Stimulated activated CD8-positive, alpha-beta memory T cell treated with anti-CD3 and anti-CD28 coated beads, Interleukin-4, amount 100 ng/mL, for 4 hours (primary cell): ENCODE measurements at places on chromosomes 2 and 18.

- DNase-seq, result no peak
Measured at GRCh38 chr2:191299866-191300265, 54.7 kb downstream of the MYO1B start.

DNA sequence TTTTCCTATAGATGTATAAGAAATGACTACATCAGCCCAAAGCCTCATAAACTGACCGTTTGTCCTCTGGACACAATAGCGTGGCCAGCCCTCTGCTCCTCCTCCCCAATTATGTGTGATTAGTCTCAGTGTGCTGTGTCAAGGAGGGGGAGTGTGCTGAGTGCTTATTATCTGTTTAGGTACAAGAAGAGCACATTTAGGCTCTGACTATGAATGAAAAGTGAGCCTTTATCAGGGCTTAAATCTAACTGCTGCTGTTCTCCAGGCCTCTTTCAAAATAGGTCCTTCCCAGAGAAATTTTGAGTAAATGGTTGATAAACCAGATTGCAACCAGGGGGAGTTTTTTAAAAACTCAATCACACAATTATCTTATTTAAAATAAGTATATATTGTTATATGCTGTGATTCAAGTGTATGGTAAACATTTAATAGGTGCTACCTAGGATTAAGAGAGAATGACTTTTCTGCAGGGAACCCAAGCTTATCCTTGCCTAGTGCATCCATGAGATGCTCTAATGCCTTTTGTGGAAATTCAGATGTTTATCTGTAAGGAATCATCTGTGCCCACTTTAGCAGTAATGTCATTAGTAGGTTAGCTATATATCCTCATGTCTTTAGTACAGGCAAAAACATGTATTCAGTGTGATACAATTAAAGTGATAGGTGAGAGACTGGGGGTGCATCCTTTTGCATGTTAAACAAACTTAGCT is 168.7 kb upstream of the SIX3 start:
- no peak for DNase-seq

DNA sequence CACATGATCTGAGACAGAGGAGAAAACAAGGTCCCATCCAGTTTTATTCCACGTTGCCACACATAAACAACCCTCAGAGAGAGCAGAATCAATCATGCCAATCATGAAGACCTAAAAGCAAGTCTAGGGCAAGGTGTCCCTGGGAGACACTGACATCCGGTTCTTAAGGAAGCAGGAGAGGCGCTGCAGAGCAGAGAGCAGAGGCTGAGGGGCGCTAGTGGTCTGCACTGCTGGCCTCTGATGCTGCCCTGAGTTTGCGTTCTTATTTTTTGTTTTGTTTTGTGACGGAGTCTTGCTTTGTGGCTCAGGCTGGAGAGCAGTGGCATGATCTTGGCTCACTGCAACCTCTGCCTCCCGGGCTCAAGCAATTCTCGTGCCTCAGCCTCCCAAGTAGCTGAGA is 83.3 kb downstream of the SMIM21 start:
- DNase-seq, result no peak

- DNase-seq, result no peak
Measured at GRCh38 chr18:21604671-21605070, 4.2 kb upstream of the ESCO1 start.

DNA sequence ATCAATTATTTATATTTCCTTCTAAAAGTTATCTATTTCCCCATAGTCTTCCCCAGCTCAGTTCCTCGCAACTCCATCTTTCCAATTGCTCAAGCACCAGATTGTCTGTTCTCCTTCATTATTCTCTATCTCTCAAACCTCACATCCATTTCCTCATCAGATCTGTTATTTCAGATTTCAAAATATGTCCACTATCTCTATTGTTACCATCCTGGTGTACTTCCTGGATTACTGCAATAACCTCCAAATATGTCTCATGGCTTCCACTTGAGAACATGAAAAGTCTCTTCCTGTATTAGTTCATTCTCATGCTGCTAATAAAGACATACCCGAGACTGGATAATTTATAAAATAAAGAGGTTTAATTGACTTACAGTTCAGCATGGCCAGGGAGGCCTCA is 641.7 kb upstream of the ZEB2 start:
- no peak for DNase-seq

DNA sequence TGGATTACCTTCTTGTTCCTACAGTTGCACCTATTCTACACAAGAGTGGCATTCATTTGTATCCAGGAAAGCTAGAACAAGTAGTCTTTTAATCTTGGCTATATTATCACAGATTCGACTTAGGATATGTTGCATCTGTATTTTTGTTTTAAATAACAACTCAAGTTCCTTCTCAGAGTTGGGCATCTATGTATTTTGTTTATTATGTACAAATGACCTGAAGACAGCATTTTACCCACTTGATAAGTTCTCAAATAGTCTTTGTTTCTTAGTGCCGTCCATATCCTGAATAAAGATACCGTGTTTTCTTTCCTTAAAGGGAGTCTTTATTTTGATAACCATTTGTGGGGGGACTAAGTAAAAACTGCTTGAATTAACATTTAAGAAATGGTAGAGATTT is 2.9 kb downstream of the ITPRID2 start:
- no peak for DNase-seq

GRCh38 chr2:100416935-100417710 is at the start of gene CHST10:
Gene CHST10 (minus strand): TSS chr2:100417668. CDS start chr2:100406675, 10,993 bp downstream.
- DNase-seq, result peak; percentile 17

- DNase-seq, result no peak
Measured at GRCh38 chr18:55001394-55002024, 42.2 kb upstream of the CCDC68 start.

DNA sequence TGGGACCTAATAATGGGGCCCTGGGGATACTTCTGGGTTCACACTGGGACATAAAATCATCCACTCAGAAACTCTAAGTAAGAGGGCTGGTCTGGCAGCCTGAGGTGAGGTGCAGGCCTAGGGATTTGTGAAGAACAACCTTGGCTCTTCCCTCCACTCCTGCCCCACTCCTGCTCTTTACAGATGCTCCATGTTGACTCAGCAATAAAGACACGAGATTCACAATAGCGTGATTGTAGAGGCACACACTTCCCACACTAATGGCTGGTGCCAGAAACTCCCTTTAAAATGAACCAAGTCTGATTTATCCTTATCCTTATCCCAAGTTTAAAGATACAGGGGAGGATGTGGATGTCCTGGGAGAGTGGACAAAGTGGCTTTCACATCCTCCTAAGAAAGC is 228.2 kb downstream of the ACTR3 start:
- DNase-seq, result no peak

- DNase-seq, result no peak
Measured at GRCh38 chr18:26134107-26134506, 438 bp downstream of the PSMA8 start.

DNA sequence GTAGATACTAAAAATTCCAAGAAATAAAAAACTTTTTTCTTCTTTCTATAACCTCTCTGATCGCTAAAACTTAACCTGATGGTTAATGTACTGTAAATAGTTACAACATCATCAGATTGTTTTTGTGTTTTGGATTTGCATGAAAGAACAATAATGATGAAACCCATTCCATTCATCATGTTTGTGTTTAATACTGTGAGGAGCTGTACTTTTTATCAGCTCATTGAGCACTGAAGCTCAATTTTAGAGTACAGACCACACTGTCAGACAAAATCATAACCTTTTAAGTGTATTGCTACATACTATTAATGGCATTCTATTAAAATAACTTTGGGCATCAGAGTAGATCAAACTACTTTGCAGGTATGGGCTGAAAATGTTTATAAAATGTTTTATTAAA is 14.8 kb upstream of the BBS5 start:
- DNase-seq, result no peak

DNA sequence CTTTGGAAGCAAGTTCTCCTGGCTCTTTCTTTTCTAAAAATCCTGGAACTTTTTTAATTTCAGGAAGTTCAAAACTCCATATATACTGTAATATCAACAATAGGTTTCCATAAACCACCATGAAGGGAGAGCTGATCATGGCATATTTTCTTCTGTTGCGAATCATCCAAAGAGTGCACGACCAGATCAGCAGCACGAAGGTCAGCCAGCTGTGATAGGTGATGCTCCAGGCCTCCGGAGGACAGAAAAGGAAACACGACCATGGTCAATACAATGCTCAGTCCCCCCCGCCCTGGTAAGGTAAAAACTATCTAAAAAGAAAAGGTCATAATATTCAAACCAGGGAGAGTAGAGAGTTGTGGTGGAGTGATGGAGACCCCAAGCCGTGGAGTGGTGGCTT is 268.9 kb downstream of the NAPG start:
- DNase-seq, result no peak

- no peak for DNase-seq
Measured at GRCh38 chr2:84858123-84858522, 22.8 kb downstream of the TRABD2A start.

DNA sequence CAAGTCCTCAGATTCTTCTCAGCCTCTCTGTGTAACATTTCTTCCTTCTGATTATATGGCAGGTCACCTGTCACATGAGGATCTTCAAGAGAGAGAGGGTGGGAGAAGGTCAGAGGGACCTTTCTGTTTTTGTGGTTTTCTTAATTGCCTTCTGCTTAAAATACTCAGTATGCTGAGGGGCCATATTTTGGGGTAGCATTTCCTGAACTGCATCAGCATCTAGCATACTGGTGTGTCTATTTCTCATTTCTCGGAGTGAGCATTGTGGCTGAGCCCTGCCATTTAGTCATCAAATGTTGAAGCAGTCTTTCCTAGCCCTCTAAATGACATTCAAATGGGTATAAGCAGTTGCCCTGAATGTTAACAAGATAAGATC is 162.7 kb downstream of the MYO3B start:
- no peak for DNase-seq

GRCh38 chr2:14424478-14425390 is 207.8 kb upstream of the LRATD1 start:
- no peak for DNase-seq

DNA sequence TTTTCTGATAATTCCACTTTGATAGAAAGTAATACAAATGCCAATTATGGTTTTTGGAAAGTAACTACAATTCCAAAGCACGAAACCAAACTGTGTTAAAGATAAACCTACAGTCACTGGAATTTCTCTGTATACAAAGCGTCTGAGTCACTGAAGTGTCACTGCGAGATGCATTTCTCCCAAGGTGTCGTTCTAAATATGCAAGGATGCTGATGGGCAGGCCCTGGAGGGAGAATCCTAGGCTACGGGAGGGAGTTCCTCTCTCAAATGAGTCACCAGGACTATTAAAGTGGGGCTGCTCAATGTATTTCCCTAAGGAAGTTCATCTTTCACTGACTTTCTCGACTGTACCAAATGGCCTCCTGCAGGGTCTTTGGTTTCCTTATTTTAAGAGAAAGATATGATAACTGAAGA is 163.8 kb upstream of the STK17B start:
- no peak for DNase-seq

- DNase-seq, result no peak
Measured at GRCh38 chr2:86570059-86570458, 6.8 kb upstream of the CHMP3 start.

- no peak for DNase-seq
Measured at GRCh38 chr18:59740141-59740540, 42.9 kb upstream of the CCBE1 start.

- DNase-seq, result no peak
Measured at GRCh38 chr18:1092228-1092627, 187.6 kb downstream of the ADCYAP1 start.

GRCh38 chr2:107380912-107381311 is 445.8 kb upstream of the RGPD4 start:
- no peak for DNase-seq

DNA sequence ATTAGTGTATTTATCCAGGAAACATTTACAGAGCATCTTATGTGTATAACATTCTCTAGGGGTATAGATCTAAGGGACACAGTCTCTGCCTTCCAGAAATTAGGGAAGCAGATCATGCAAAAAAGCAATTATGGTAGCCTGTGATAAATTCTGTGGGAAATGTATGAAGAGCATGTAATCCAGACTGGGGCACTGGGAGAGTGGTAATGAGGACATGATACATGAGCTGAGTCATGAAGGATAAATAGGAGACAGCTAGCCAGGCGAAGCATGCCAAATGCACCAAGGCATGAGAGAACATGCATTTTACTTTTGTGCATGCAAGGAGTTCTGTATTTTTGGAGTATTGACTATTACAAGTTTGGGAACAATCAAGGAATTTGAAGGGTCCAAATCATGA is 8.9 kb upstream of the RPRM start:
- DNase-seq, result no peak

GRCh38 chr2:111667542-111668273 is 216.3 kb downstream of the ANAPC1 start:
- no peak for DNase-seq

GRCh38 chr2:201180010-201180409 is 2.9 kb upstream of the CASP10 start:
- DNase-seq, result no peak

GRCh38 chr2:241257419-241258032 is 57.9 kb downstream of the HDLBP start:
- no peak for DNase-seq

DNA sequence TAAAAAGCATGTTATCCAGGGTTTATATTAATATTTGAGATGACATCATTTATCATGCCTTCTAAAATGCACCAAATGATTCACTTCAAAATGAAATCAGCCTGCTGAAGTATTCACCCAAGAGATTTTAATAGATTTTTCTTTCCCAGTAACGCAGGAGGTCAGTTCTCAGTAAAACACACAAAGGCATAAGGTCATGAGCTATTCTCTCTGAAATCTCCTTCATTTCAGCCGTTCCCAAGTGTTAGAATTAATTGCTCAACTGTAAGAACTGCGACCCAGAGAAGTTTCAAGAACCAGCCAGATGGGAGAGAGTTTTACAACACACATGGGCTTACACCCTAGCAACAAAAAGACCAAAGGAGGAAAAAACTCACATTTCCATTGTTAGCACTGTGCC is 84.2 kb upstream of the PHLPP1 start:
- DNase-seq, result no peak

GRCh38 chr2:222160944-222161343 is 137.9 kb downstream of the PAX3 start:
- no peak for DNase-seq

DNA sequence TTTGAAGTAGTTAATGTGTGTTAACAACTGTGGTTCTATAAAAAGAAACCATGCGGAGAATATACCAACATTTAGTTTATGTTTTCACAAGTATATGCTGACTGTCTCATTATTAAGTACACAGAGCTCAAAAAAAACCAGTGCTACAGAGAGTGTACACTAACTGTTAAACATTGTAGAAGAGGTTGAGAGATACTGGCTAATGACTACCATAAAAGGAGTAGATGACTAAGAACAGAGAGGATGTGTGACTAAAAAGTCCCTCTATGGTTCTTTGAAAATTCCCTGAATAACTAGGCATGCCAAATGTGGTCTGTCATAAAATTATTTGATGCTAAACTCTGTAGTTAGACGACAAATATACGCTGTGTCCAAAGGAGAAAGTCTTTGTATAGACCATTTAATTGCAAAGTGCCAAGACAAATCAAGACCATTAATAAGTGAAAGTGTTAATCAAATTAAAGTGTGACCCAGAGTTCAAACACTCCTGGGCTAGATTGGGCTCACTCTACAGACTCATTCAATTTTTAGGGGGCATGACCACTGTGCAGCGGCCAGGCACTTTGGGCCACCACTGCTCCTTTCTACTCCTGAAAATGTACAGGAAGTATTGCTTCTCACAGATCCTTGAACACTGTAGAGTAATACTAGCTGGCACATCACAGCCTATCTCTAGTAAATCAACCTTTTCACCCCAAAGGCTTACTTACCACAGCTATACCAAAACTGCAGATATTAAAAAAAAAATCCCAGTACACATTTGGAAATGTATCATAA is 45.1 kb upstream of the SERTAD2 start:
- DNase-seq, result no peak
